ENCODE measurements at places on chromosomes 12 and 14.
A peak's percentile ranks its signal among the peaks of the same experiment; 100 is the strongest.

- no peak for DNase-seq
Measured at GRCh38 chr12:110533607-110534006, 31.5 kb downstream of the RAD9B start.

DNA sequence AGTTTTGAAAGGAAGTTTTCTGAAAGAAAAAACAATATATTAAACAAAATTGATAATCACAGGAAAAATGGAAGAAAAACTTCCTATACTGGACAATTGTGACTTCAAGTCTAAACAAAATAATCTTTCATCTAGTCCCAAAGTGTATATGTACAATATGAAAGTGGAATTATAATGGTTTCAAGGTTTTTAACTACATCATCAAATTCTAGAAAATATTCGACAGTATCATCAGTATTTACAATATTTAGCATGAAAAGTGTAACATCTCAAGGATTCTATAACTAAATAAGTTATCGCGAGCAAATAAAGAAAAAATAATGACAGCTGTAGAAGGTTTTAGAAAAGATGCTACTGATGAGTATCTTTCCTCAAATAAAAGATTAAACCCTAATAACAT, 310.9 kb upstream of the LRFN5 start:
- DNase-seq, result no peak

DNA sequence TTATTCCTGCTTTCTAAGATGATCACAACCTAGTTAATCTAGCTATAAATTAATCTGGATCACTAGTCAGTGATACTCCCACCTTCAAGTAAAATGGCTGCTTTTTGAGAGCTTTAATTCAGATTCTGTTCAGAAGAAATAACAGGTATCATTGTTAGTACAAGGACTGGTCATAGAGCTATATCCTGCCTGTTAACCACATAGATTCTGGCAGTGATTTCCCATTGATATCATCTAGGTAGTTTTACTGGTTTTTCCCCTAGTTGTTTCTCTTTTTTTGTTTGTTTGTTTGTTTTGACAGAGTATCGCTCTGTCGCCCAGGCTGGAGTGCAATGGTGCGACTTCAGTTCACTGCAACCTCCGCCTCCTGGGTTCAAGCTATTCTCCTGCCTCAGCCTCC, 39.0 kb upstream of the HIF1A start:
- no peak for DNase-seq

- no peak for DNase-seq
Measured at GRCh38 chr12:109840305-109841074, 7.3 kb upstream of the TRPV4 start.

- DNase-seq, result no peak
Measured at GRCh38 chr14:77139540-77140358, 1.8 kb downstream of the ZDHHC22 start.

DNA sequence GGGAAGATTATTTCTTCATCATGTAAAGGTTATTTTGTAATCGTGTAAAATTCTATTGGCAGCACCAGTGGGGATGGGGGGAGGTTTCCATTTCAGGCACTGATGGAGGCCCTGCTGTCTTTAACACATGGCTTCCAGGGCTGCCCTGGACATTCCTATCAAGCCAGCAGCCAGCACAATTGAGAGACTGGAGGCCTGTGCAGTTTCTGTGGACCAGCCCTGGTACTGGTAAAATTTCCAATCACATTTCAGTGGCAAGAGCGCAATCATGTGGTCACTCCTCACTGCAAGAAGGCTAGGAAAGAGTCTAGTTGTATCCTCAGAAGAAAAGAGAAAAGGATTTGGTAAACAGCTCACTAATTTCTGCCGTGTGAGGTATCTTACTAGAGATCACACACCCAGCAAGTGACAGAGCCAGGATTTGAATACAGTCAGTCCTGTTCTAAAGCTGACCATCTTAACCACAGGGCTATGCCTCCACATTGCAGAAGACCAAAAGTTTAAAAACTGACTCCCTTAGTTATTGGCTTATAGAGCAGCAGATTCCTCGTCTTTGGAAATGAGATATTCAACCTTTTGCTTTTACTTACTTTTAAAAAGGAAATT, 179.4 kb upstream of the ARHGAP5 start:
- DNase-seq, result no peak

DNA sequence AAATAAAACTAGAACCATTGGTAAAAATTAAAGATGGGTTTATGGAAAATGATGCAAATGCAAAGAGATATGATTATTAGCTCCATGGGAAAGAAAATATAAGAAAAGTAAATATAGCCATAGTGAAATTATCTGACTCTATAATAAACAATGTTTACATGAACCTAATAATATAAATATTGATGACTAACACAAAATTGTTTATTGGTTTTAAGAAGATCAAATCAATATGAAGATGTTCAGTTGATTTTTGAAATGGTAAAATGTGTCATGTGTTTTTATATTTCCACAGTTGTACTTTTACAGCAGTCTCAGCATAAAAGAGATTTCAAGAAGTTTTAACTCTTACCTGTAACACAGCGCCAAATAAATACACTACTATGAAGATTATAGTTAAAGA, 114.0 kb downstream of the SLC41A2 start:
- DNase-seq, result no peak

DNA sequence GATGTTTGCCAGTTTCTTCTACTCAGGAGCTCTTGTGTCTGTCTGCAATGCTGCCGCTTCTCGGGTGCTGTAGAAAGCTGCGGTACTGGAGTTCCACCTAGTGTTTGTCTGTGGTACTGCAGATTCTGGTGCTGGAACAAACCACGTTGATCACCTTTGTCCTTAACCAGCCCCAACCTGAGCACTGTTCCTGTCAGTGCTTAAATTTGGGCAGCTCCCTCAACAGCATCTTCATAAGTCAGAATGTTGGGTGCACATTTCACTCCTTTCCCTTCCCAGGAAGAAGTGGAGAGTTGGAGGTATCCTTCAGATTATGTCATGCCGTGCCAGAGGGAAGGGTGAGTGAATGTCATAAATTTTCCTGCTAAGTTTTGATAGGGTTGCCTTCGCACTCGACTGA, 48.7 kb upstream of the LALBA start:
- no peak for DNase-seq

GRCh38 chr12:76268267-76268666, 79.9 kb downstream of the BBS10 start:
- DNase-seq, result no peak

GRCh38 chr14:101511620-101512375, 49.5 kb upstream of the DIO3 start:
- no peak for DNase-seq

- DNase-seq, result no peak
Measured at GRCh38 chr14:67583711-67584644, 16.1 kb downstream of the PIGH start.

DNA sequence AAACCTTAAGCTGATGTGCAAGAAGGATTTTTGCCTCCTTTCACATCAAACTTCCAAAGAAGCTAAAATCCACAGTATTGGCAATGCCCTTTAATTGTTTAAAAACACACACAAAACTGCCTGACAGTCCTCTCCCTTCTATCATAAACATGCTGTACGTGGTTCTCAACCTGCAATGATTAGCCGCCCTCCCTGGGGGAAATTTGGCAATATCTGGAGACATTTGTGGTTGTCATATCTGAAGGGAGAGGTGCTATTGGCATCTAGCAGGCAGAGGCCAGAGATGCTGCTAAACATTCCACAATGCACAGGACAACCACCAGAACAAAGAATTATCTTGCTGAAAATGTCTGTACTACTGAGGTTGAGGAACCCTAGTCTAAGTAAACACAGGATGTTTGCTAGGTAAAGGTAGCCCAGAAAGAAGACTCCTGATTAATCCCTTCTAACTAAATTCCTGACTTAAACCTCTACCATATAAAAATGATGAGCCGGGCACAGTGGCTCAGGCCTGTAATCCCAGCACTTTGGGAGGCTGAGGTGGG, 1.2 kb downstream of the ACOT6 start:
- DNase-seq, result no peak

- no peak for DNase-seq
Measured at GRCh38 chr12:50523772-50524171, 19.0 kb downstream of the DIP2B start.

DNA sequence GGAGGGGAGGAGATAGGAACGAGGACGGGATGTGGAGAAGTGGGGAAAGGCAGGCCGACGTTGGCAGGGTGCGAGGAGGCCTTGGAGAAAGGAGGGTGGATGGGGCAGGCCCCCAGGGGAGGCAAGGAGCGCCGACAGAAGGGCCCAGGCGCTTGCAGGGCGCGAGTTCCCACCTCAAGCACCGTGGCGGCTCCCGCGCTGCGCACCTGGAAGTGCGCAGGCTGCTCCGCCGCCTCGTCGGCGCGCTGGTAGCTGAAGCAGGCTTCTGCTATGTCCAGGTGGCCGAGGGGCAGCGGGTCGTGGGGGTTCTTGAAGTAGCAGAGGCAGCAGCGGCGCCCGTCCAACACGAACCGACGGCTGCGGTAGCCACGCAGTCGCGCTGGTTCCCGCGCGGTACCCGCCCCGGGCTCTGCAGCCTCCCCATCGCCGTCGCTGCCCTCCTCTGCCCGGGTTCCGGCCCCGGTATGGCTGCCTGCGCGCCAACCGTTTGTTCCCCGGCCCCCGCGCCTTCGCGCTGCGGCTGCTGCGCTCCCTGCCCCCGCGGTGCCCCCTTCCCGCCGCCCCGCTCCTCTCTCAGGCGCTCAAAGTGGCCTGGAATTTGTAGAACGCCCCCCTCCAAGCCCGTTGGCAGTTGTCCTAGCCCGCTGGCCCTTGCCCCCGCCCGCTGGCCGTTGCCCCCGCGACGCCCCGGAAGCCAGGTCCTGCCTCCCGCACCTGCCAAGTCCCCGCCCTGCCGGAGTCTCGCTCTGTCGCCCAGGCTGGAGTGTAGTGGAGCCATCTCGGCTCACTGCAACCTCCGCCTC, 1.1 kb upstream of the ACTR6 start:
- DNase-seq, result no peak

DNA sequence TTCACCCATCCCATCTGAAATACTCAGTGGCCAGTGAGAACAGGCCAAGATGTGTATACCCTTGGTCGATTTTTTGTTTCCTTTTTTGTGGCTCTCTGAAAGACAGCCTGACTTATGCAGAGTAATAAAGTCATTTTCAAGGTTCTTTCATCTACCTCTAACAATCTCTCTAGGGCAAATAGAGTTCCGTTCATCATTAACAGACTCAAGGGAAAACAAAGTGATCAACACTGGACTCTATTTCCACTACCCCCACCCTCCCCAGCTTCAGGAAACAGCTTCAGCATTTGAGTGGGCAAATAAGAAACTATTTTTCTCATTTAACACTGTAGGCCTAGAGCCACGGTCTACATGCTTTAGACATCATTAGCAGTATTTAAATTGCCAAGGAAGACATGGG, 15.9 kb downstream of the PRKAB1 start:
- no peak for DNase-seq

- DNase-seq, result no peak
Measured at GRCh38 chr14:78130356-78130755, 39.8 kb upstream of the NRXN3 start.

DNA sequence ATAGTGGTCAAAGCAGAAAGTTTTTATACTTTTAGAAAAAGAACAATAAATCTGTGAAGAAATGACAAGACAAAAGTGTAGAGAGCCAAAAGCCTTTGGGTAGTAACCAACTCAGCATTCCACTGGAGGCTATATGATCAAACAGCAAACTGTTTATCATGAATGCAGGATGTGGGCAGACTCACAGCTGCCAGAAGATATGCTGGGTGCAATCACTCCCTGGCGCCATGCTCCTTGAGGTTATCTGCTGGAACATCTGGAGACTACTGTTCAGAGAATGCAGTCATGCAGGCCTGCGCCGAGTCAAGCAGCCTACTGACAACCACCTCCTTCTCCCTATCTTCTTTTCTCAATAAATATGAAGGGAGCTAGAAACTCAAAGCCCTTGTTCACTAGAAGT, 49.0 kb upstream of the SLC8A3 start:
- DNase-seq, result no peak

DNA sequence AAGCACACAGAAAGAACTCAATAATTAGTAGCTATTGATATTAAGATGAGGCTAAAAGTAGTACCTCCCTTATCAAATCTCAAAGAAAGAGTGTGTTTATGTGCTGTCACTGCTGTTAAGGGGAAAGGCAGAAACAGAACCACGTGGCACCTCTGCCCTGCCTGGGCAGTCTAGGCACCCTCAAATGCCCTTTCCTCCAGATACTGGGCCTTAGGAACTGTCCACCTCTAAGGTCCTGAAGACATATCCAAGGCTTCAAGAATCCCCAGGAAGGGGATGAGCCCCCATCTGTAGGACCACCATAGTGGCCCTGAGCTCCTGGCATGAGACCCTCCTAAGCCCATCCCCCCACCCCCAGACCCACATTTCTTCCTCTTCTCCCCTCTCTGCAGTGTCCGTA, 29.1 kb downstream of the NGB start:
- DNase-seq, result no peak

- no peak for DNase-seq
Measured at GRCh38 chr12:111055181-111055880, 135.0 kb upstream of the MYL2 start.

- no peak for DNase-seq
Measured at GRCh38 chr12:48813465-48814261, 4.6 kb upstream of the CACNB3 start.

GRCh38 chr14:23702656-23703426, 66.7 kb downstream of the DHRS2 start:
- no peak for DNase-seq

DNA sequence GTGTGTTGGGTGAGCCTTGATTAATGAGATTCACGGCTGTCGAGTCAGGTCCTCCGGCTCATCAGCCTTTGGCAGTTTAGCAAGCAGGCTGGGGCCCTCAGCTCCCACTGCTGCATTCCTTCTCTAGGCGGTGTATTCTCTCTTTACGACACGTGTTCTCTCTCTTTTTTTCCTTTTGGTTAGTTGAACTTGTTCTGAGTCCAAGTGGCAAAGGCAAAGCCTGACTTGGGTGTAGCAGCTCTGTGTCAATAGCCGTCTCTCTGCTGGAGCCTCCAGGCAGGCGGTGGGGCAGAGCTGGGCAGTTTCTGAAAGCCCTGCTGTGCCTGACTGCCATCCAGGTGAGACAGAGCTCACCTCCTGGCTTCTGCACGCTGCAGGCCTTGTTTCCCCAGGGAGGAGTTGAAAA, 46.6 kb downstream of the SUSD6 start:
- no peak for DNase-seq

GRCh38 chr12:45839917-45840316, 110.4 kb downstream of the ARID2 start:
- no peak for DNase-seq

- DNase-seq, result no peak
Measured at GRCh38 chr14:84084056-84084630, 1445.8 kb upstream of the FLRT2 start.

DNA sequence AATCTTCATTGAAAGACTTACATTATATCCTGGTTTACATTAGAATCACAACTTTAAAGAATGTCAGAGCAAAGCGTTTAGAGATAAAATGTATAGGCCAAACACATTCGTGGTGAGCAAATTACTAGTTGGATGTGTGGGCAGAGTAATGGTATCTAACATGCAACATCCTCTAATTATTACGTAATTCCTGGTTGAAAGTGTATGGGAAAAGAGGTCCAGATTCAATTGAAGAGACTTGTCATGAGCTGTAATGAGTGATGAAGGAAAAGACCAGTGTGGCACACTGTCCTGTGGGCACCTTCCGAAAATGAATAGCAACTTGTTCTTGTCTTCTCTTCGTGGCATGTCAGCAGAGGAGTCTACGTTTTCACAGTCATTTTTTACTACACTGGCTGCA, 192.8 kb downstream of the LRIG3 start:
- DNase-seq, result peak; percentile 19

- DNase-seq, result no peak
Measured at GRCh38 chr12:83827860-83828259, 1084.7 kb downstream of the SLC6A15 start.

- DNase-seq, result no peak
Measured at GRCh38 chr14:74464785-74465184, 28.3 kb downstream of the NPC2 start.

Data from AG04449 (cell line).